ENCODE measurements at places on chromosomes 16 and 17.

GRCh38 chr16:68884861-68885720, 41.8 kb downstream of the TANGO6 start:
- DNase-seq, result no peak

DNA sequence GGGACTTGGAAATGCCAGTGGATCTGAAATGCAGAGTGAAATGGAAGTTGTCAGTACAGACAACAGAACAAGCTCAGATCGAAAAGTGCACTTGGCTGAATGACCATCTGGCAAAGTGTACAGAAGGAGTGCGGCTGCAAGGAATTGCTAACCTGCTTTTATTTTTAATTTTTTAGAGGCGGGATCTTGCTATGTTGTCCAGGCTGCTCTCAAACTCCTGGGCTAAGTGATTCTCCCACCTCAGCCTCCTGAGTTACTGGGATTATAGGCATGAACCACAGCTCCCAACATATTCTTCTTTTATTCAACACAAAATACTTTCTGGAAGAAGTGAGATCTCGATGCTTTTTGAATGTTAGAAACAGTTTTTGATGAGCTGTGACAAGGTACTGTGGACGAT, 3.6 kb downstream of the LRRC59 start:
- DNase-seq, result no peak

DNA sequence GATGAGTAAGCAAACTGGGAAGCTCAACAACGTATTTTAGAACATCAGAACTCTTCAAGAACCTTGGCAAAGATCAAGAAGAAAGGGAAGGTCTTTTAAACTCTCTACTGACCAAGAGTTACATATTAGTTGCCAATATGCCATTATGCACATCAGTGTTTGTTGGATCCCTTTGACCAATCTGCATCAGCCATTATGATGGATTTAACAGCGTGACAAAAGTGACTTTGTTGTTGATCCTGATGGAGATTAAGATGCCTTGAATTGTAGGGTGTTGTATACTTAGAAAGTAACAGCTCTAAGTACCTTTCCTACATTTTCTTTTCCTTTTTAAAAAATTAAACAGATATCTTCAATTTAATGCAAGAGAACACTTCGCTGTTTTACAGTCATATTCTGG, 108.5 kb downstream of the CA4 start:
- no peak for DNase-seq

DNA sequence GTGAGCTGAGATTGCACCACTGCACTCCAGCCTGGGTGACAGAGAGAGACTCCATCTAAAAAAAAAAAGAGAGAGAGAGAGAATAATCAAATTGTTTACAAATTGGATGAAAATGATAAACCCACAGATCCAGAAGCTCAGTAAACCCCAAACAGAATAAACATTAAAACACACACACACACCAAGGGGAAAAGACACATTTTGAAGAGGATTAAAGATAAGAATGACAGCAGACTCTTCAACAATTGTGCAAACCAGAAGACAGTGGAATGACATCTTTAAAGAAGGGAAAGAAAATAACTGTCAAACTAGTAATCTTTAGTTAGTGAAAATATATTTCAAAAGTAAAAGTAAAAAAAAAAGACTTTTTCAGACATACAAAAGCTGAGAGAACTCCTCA, 64.4 kb upstream of the RPL38 start:
- no peak for DNase-seq

DNA sequence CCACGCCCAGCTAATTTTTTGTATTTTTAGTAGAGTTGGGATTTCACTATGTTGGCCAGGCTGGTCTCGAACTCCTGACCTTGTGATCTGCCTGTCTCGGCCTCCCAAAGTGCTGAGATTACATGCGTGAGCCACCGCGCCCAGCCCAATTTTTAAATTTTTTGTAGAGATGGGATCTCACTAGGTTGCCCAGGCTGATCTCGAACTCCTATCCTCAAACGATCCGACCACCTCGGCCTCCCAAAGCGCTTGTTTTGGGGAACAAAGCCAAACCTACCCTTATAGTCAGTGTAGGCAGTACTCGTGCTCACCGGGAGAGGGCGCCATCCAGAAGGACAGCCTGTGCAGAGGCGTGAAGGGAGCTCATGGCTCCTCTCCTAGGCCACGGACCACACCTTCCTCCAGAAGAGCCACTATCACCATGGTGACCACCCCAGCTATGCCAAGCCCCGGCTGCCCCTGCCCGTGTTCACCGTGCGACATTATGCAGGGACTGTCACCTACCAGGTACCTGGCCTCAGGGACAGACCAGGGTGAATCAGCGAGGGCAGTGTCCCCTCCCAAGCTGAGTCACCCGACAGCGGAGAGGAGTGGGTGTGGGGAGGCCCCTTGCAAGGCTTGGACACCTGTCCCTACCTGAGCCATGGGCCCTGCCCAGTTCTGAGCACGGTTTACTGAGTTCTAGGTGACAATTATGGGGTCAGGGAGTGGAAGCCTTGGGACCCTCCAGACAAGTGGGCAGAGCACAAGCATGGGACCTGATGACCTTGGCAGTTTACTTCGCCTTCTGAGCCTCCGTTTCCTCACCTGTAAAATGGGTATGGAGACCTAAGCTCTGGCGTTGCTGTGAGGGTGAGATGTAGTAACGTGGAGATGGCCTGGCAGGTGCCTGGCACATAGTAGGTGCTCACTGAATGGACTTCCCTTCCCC, 13.7 kb downstream of the MYO15B start:
- DNase-seq, result no peak

- no peak for DNase-seq
Measured at GRCh38 chr17:4902540-4902939, 358 bp downstream of the CHRNE start.

GRCh38 chr16:9706217-9706836, 475.9 kb downstream of the GRIN2A start:
- DNase-seq, result no peak

DNA sequence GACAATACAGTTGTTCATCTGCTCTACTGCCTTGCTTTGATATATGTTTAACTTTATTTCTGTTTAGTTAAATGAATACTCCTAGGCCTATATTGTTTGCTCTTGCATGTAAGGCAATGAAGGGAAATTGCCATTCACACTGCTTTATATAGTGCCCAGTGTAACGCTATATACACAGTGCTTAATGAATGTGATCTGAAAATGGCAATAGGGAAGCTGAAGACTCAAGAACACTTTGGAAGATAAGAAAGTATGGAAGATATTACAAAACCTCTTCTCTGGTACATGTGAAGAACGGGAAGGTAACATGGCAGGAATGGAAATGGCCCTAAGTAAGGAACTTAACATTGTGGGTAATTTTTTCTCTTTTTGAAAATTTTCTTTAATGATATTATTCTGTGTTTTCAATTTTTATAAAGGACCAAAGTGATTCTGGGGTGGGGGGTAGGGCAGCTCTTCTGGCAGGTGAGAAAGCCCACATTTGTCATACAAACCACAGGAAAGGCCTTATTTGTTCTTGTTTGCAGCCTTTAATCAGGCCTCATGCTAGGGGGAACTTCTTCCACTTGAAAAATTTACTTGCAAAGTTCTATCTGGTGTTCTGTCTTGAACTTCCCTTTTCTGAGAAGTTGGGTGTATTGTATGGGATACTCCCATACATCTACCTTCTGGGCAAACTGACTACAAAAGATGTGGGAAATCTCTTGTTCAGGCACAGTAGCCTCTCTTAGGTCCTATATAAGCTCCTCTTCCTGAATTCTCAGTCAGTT, 100.8 kb upstream of the CORO6 start:
- no peak for DNase-seq

DNA sequence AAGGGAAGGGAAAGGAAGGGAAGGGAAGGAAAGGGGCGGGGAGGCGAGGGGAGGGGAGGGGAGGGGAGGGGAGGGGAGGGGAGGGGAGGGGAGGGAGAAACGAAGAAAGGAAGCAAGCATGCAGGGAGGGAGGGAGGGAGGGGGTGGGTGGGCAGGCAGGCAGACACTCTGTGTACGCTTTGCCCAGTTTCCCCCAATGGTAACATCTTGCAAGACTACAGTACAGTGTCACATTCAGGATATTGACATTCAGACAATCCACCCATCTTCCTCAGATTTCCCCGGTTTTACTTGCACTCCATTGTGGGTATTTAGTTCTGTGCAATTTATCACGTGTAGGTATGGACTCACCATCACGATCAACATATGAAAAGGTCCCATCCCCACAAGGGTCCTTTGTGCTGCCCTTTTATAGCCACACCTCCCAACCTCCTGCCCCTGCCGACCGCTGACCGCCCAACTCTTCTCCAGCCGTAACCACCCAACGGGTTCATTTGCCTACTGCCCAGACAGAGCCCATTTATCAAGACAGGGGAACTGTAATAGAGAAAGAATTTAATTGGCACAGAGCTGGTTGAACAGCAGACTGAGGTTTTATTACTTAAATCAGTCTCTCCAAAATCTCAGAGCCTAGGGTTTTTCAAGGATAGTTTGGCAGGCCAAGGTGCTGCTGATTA, 91.4 kb upstream of the FA2H start:
- no peak for DNase-seq

DNA sequence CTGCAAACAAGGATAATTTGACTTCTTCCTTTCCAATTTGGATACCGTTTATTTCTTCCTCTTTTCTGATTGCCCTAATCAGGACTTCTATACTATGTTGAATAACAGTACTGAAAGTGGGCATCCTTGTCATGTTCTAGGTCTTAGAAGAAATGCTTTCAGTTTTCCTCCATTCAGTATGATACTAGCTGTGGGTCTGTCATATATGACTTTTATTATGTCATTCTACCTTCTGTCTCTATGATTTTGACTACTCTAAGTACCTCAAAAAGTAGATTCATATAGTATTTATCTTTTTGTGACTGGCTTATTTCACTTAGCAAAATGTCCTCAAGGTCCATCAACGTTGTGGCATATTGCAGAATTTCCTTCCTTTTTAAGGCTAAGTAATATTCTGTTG, 111.5 kb upstream of the RBBP6 start:
- DNase-seq, result no peak

- DNase-seq, result no peak
Measured at GRCh38 chr16:69467531-69468204, 43.2 kb downstream of the CYB5B start.

DNA sequence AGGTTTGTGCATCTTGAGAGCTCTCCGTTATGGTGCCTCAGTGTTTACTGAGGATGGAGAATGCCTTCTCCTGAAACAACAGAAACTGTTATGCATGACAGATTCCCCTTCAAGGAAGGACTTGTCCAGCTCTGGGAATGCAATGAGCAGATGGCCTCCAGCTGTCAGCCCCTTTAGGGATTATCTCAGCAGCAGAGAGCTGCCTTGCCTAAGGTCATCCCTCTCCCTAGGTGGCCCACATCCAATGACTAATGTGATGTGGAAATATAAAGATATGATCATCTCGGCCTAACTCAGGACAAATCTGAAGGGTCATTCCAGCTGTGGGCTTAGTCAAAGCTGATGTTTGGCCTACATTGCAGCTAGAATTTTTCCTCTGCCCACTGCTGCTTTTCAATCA, 214.3 kb upstream of the N4BP1 start:
- no peak for DNase-seq

DNA sequence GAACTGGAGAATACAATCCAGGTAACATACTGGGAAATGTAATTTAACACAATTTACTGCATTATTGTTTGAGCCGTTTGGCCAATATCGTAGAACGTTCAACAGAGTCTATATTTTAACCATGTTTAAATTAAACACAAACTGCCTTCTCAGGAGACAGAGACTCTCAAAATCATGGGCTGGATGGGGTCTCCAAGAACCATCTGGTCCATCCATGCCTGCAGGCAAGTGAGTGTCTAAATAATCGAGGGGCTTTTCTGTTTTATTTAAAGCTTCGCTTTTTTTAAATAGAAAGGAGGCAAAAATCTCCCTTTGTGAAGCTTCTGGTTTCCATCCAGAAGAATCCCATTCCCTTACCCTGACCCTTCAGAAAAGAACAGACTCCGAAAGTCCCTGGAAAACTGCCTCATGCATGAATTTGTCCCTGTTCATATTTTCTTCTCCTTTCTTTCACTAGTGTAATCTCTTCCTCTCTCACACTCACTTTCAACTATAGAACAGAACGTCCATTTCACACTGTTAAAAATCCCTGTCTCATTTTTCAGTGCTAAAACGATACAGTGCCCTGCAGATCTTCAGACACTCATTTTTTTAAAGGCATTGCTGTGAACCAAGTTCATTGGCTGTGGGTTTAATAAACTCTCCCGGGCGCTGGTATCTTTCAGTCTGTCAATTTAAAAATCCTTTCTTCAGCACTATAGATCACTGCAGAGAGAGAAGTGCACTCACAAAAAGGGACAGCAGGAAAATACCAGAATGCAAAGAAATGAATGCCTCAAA, 111.4 kb upstream of the TOM1L1 start:
- no peak for DNase-seq

- DNase-seq, result no peak
Measured at GRCh38 chr17:49456183-49456965, 38.7 kb upstream of the NGFR start.

DNA sequence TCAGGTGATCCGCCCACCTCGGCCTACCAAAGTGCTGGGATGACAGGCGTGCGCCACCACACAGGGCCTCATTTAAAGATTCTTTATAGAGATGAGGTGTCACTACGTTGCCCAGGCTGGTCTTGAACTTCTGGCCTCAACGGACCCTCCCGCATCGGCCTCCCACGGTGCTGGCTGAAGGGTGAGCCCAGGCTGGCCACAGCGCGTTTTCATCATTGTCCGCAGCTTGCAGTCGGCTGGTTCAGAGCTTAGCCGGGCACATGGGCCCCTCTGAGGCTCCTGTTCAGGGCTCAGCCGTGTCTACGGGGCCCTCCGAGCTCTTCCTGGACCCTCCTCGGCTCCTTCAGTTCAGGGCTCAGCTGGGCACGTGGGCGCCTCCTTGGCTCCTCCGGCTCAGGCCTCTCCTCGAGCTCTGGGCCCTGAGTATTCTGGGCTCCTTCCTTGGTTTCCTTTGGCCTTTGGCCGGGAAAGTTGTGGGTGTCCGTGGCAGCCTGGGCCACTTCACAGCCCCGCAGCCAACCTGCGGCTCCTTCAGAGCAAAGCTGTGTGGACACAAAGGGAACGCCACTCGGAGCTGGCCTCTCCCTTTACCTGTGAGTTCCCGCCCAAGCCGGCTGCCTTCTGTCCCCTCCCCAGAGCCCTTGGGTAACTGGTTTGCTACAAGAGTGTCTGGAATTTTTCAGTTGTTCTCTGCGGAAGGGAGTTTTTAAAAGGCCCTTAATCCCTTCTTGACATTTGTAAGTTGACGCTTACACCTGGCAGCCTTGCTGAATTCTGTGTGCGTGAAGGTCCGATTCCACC, 1.2 kb upstream of the MSLN start:
- no peak for DNase-seq

GRCh38 chr16:61471737-61472136, 564.5 kb downstream of the CDH8 start:
- no peak for DNase-seq

DNA sequence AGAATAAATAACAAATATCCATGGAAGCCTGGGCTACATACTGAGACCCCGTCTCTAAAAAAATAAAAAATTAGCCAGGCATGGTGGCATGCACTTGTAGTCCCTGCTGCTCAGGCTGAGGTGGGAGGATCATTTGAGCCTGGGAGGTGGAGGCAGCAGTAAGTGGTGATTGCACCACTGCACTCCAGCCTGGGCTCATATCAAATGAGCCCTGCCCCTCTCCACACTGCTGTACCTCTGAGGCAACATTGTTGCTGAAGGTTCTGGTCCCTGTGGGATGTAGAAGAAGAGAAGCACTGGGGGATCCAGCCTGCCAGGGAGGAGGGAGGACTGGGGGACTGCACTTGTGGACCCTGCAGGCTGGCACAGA, 11.4 kb upstream of the ARHGAP23 start:
- DNase-seq, result no peak

- no peak for DNase-seq
Measured at GRCh38 chr16:68909099-68909733, 65.9 kb downstream of the TANGO6 start.

Data from HS-27A (cell line).